ENCODE measurements at places on chromosomes 5 and 9.

GRCh38 chr9:19161257-19162025 lies 34.1 kb upstream of the PLIN2 start:
- no peak for DNase-seq

DNA sequence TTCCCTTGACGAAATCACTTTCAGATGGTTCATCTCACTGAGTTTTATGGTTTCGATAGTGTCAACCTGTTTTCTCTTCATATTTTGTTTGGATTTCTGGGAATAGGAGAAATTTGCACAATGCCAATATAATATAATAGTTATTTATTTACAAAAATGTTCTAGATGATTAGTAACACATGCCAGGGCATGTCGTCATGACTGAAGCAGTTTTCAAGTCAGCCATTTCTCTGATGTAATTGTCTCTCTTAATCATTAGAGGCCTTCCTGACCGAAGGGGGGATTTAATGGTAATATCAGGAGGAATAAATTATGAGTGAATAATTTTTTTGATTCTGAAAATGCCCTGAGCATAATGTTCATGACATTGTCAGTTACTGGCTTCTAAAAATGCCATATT lies 246.5 kb upstream of the ATP10B start:
- DNase-seq, result no peak

DNA sequence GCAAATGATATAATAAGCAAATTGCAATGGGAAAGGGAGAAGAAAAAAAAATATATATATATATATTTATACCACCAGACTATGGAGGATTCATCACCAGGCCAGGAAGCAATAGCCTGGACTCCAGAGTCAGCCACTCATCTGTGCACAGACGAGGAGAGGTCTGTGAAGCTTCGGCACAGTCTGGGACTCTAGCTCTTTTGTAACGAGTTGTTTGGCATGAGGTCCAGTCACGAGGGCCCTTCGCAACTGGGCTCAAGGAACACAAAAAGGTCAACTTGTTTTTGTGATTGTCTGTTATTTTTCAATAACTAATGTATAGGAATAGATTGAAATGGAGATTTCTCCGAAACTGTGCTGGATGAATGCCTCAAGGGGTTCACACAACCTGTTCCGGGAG lies 14.7 kb upstream of the FGF1 start:
- DNase-seq, result no peak

DNA sequence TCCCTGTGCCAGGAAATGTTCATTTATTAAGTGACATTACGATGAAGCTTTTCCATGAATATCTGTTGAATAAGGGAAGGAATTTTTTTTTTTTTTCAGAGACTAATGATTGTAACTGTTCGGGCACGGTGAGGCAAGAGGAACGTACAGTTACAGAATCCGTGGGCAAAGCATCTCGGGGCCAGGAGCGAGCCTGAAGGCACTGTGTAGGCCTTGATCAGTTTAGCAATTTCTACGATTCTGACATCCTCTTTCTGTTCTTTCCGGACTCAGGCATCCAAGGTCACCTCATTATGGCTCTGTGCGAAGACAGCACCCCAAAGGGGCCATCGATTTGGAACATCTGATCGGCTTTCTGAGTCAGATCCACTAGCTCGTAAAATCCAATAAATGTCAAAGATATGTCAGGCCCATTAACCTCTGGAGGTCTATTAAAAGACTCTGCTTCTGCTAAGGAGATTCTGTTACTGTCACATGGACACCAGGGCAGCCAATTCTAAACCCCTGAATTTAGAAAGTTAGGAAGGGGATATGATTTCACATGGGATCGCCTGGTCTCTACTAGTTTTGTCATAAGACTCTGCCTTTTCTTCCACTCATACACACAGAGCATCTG lies 41.4 kb upstream of the BOD1 start:
- no peak for DNase-seq

- no peak for DNase-seq
Observed at GRCh38 chr9:34338665-34339385, 9.5 kb downstream of the NUDT2 start.

- no peak for DNase-seq
Observed at GRCh38 chr9:19516348-19516747, 107.5 kb downstream of the ACER2 start.

DNA sequence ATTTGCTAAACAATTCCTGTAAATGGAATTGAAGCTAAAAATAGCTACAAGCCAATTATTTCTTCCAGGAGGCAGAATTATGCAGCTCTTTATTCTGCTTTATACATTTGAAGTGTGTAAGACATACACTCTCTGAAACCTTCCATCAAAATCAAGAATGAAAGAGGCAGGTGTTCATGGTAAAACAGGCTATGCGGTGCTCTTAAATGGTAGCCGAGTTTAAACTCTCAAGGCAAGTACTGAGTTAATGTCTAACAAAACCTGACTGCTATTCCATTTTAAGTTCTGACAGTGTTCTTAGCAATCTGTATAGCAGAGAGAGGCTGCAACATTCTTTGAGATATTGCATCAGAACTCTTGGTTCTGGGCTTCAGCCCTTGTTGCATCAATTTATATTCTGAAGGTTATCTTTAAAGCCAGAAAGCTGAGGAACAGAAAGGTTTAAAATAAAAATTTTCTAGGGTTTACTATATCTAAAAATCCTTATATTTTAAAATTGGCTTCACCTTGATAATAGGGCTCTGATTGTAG lies 248.3 kb upstream of the CCNG1 start:
- no peak for DNase-seq

- DNase-seq, result no peak
Observed at GRCh38 chr9:94675008-94675881, 35.9 kb upstream of the FBP1 start.

- DNase-seq, result no peak
Observed at GRCh38 chr5:91645347-91645746, 262.2 kb upstream of the ARRDC3 start.

DNA sequence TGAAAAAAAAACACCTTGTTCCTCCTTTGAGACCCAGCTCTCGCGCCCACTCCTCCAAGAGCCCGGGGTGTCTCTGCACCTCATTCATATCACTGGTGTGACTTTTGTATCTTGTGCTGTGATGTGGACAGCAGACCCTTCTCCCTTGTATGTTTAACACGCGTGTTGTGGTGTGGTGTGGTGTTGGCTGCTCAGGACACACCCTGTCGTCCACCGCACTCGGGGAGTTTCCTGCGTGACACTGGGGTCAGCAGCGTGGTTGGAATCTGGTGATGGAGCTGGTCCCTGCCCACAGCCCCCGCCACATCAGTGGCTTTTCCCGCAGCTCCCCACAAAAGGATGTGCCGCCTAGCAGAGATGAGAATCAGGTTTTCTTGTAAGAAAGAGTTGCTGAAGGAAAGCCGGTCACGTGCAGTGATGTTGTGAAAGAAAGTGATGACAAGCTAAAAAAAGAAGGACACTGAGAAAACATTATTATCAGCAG lies 61.5 kb downstream of the TENT4A start:
- no peak for DNase-seq

DNA sequence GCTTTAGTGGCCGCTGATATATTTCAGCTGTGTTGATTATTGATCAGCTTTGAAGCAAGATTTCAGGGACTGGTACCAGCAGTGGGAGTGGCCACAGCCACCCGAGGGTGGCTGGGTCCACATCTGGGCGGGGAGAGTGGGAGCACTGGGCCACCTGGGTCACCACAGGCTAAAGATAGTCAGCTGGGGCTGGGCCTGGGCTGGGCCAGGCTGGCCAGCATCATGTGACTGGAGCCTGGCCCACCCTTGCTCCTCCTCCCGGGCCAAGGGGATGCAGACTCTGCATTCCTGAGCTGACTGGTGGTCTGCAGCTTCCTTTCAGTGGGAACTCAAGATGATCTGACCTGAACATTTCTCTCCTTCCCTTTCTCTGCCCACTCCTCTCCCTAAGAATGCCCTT lies 27.1 kb downstream of the LARP1 start:
- no peak for DNase-seq

DNA sequence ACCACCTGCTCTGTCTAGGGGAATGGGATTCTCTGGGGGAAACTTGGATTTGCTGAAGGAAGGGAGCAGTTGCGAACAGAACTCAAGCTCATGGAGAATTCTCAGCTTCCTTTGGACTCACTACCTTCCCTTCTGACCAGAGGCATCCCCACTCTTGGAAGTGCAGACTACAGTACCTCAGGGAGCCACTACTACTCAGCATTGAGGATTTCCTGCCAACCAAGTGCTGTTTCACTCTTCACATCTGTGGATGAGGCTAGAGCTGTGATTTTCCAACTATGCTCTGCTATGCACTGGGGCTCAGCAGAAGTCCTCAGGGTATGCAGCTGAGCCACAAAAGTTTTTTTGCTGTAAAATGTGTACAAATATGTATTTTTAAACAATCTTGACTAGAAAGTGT lies 43.9 kb downstream of the MACROH2A1 start:
- DNase-seq, result no peak

DNA sequence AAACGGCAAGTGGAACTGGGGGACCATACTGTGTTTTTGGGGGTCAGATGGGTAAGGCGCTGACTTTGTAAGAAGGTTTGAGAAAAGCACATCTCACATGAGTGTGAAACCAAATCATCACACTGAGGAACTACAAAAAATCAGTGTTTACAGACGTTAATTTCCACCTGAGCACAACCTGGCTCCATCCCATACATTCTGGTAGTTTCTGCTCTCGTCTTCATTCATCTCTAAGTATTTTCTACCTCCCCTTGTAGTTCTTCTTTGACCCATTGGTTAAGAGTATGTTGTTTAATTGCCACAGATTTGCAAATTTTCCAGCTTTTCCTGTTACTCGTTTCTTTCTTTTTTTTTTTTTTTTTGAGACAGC lies 8.9 kb upstream of the DPP7 start:
- no peak for DNase-seq

GRCh38 chr5:159783726-159784247 lies 132.5 kb upstream of the ADRA1B start:
- no peak for DNase-seq

DNA sequence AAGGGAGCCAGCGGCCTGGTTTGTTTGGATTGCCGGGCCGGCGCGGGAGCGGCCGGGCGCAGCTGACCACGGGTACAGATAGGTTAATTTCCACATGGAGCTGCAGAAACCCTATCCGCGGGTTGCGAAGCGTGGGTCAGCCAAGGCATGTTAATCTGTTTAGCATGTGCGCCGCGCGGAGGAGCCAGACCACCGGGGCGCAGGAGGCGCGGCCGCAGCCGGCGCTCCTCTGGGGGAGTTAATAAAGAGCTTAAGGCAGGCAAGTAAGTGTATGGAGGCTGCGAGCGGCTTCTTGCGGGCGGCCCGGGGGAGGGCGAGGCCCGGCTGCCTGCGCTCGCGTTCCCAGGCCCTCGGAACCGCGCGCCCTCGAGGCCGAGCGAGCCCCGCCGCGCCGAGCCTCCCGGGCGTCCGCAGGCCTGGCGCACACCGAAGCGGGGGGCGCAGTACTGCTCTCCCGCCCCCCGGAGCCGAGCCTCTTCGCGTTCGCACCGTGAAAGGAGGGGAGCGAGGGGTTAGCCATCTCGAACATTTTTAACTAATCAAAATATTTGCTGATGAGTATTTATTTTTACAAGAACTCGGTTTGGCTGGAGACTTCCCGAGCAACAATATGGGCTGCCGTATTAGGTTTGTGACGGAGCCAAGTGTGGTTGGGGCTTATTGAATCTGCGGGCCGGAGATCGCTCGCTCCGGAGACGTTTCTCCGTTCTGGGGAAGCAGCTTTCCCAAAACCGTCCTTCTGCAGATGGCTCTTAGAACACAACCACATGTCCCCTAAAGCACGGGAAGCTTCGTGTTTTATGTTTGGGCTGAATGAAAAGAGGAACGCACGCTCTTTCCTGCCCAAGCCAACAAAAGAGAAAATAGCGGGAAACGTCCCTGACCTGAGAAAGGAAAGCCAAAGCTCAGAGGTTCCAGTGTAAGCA lies 28.8 kb downstream of the FOXD1 start:
- no peak for DNase-seq

GRCh38 chr9:134413890-134414623 lies 87.8 kb downstream of the RXRA start:
- DNase-seq, result no peak

DNA sequence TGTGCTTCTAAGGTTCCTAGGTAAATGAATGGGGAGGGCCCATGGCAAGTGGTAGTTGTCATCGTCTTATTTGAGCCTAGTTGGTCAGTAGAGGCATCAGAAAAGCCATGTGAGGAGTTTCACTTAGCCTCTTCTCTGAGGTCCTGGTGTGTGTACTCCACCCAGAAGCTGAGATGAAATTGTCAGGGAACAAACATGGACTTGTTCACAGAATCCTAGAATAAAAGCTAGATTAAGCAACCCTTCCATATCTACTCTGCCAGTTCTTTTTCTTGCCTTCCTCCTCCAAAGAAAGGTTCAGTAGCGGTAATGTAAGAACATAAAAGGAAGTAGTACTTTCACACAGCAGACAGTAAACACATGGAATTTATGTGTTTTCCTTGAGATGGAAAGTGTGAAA lies 70.4 kb downstream of the ARHGAP26 start:
- DNase-seq, result no peak

DNA sequence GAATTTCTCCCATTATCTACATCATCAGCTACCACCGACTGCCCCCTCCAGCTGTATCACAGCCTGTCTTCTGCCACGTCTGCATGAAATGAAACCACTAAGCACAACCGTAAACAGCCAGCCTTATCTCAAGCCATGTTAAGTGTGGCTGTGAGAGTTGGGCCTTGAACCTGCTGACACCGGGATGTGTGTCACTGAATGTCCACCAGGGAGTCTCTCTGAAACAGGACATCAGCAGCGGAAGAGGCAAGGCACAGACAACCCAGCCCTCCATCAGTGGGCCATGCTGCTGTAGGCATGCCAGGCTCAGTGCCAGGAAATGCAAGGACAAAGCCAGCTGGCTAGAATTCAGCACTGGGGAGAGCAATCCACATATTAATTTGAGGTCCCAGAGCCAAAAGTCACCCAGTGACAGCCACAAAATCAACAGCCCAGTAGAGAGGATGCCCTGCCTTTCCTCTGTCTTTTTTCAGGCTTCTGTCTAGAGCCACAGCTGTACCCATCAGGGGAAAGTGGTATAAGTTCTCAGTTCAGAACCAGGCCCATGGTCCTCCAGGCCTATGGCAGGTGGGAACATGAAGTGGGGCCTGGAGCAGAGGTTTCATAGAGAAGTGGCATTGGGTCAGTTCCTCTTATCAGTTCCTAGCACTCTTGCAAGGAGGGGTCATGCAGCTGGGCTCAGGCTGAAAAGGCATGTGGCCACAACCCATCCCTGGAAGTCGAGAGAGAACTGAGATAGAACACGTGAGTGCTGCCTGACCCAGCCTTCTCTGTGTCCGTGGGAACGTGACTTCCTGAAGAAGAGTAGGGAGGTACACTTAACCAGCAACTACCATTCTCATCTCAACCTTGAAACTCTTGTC lies 199.4 kb downstream of the ESM1 start:
- DNase-seq, result no peak

GRCh38 chr9:22160221-22160620 lies 151.1 kb upstream of the CDKN2B start:
- no peak for DNase-seq

GRCh38 chr5:106374956-106375355 lies 1295.8 kb downstream of the EFNA5 start:
- DNase-seq, result no peak

DNA sequence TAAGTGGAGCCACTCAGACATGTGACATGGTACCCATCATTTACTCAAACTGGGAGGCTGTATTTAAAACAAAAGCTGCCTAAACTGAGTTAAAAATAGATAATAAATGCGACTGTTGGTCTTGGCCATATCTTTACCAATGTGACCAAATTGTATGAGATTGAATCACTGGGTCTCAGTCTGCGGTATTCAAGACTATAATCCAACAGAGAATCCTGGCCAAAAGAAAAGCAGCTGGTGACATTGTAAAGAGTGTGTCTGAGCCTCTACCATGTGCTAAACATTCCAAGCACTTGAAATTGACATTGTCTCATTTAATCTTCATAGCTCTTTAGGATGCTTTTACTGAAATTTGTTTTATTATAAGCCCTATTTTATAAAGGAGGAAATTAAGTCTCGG lies 282.6 kb downstream of the ZNF608 start:
- DNase-seq, result no peak
